Mammary epithelial cell (primary cell): ENCODE measurements at places on chromosomes 2 and 18. TPM values are rescaled to one million over a fixed set of nuclear protein-coding genes. Genes with fewer than 3 reads are reported as not detected.
A peak's percentile ranks its signal among the peaks of the same experiment; 100 is the strongest.

DNA sequence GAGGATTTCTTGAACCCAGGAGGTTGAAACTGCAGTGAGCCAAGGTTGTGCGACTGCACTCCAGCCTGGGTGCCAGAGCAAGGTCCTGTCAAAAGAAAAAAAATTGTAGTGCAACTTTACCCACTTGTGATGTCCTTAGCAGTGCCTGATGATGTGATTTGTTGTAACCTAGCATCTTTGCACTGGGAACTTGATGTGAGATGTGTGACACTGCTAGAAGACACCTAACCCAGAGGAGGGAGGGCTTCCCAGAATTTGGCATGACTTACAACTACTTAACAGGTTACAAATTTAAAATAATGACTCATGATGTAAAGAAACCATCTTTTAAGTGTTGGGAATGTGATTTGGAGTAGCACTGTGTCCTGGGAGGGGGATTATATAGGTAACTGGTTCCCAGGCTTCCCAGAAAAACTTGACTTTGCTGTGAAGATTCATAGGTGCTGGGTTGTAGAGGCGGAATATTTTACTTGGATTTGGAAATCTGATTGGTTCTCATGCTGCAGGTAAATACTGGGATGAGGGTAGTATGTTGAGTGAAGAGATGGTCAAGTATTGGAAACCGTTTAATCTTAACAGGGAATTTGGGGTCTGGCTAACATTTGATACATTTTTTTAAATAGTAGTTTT is 3.7 kb downstream of the EEF1B2 start:
- no peak for DNase-seq

The MAPK4 gene
- 0.17 TPM for total RNA-seq

GRCh38 chr2:217568289-217568971 is 434.4 kb downstream of the TNS1 start:
- DNase-seq = no peak

The ITGB6 gene
- total RNA-seq = 461 TPM

GRCh38 chr18:62637807-62638687 is 77.3 kb upstream of the PHLPP1 start:
- peak; percentile 9 for DNase-seq

DNA sequence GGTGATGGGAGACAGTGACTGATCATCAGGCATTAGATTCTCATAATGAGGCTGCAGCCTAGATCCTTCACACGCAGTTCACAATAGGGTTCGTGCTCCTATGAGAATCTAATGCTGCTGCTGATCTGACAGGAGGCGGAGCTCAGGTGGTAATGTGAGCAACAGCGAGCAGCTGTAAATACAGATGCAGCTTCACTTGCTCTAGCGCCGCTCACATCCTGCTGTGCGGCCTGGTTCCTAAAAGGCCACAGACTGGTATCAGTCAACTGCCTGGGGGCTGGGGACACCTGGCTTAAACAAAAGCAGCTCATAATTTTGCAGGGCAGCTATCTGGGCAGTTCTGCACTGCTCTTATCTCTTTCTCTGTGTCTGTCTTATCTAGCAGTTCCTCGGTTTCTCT is 20.4 kb upstream of the CD226 start:
- no peak for DNase-seq

DNA sequence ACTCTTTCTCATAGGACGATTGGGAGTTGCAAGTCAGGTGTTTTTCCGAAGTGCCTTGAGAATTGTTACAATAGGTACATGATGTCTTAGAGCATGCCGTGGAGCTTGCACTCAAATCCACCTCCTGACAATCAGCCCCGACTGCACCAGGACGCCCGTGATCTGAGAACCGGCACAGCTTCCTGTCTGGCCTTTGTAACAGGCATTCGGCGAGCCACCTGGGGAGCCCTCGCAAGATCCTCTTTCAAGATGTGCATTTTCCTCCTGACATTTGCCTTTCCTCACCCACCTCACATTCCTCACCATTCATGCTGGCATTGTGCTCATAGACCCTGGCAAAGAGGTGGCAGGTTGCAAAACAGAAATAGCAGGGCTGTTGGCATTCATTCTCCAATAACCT is 427.3 kb downstream of the GALR1 start:
- DNase-seq = no peak

The PLCL1 gene
- total RNA-seq = not detected in 2 replicates

DNA sequence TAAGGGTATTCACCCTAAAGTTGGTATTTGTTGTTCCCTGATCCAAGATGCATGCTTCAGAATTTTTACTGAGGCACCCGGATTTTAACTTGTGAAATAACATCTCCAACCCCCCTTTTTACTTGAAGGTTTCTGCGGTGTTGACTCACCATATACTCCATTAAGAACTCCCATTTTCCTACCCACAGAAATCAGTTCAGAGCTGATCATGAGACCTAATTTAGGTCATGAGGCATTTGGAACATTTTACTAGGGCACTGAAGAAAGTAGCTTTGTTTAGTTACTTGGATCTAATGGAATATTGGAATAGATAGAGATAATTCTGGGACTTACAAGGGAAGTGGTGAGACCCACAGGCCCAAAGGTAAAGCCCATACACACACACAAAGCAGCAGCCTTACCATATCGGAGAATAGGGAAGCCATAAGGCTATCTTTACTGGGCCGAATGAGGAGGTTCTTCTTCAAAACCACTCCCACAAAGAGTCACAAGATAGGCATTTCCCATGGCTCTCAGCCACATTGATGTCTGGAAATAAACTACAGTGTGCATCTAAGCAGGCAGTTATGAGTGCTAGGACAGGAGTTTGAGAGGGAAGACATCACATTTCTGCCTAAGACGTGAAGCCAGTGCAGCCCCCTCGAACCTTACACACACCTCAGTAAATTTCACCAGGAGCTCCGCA is 681.0 kb upstream of the LRRTM4 start:
- no peak for DNase-seq

DNA sequence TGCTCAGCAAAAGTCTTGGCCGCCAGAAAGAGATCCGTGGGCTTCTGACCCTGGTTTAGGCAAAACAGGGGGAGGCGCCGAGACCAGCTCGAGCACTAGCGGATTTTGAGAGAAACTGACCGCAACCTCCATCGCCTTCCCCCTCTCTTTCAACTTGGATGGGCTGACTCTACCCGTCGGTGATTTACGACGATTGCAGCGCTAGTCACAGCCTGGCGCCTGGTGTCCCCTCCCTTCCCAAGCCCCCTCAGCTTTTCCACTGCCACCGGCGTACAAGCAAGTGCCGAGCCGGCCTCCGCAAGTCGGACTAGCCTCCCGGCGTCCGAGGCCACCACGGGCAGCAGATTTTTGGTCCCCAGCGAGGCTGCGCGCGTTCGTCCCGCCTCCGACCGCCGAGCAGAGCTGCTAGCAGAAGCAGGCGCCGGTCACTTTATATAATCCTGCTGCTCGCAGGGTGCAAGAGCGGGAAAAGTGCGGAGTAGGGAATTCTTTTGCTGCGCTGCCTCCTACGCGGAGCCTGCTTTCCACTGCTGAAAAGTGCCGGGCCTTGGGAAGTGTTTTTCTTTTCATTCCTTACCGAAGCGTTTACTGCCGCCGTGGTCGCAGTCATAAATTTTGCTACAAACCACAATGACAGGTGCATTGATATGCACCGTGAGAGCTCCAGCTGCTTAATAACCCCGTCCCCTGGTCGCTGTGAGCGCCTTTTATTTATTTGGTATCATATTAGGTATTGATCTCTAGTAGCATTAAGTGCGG is 7.7 kb downstream of the HOXD3 start:
- no peak for DNase-seq

GRCh38 chr2:48306409-48307284 is 223.3 kb upstream of the STON1 start:
- peak; percentile 48 for DNase-seq

GRCh38 chr2:99433340-99433739 is 56.5 kb downstream of the REV1 start:
- DNase-seq = no peak

- DNase-seq = peak; percentile 63
Observed at GRCh38 chr2:178258916-178259315, 64.6 kb downstream of the OSBPL6 start.

GRCh38 chr2:197035002-197035401 is 108.5 kb upstream of the PGAP1 start:
- no peak for DNase-seq

DNA sequence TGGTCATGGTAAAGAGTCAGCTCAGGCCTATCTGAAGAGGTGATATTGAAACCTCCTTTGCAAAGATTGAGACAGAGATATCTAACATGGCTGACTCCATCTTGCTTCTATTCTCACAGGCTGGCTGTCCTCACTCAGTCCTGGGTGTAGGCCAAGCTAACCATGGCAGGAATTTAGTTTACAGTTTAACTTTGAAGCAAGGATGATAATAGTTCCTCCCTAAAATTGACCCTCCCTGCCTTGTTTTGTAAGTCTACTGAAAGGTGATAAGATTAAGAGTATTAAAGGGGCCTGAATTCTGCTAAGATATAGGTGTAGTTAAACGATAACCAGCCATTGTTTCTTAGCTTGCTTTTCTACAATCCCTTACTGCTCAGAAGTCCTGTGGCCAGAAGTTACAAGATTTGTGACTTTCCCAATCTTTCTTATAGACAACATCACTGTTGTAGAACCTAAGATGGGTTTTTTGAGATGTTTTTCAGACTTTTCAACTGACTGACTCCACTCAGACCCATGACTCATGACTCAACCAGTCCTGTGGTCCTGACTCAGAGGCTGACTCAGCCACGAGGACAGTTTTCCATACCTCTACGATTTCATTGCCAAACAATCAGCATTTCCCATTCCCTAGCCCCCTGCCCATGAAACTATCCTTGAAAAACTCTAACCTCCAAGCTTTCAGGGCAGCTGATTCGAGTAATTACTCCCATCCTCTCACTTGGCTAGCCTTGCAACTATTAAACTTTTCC is 195.7 kb upstream of the SESTD1 start:
- DNase-seq = peak; percentile 95

The TRIM43 gene
- total RNA-seq = 0.24 TPM in 1 of 2 replicates, not detected in the other

DNA sequence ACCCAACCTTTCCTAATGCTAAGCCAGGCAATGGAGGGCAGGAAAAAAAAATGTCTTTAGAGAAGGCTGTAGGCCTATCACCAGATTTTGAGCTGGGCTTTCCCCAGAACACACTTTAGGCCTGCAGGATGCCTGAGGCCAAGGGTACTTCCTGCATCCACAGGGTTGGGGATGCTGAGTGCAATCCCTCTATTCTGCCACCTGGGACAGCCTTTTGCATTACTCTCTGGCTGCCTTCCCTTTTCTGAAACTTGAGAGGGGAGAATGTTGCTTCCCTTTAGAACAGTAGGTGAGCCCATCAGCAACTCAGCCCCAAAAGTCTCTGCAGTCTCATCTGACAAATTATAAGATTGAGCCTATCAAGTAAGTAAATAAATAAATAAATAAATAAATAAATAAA is 195.2 kb downstream of the SLC8A1 start:
- DNase-seq = peak; percentile 30

The MC2R gene
- total RNA-seq = not detected

GRCh38 chr2:190369635-190370034 is 26.2 kb downstream of the INPP1 start:
- no peak for DNase-seq

GRCh38 chr18:53319628-53320027 is 904.8 kb downstream of the MBD2 start:
- DNase-seq = no peak

GRCh38 chr2:3125001-3125760 is 252.4 kb downstream of the EIPR1 start:
- DNase-seq = no peak

- no peak for DNase-seq
Observed at GRCh38 chr2:200194746-200195145, 111.7 kb upstream of the SPATS2L start.

- no peak for DNase-seq
Observed at GRCh38 chr2:241035818-241036396, 37.5 kb downstream of the SNED1 start.

The MARCO gene
- not detected in 2 replicates for total RNA-seq

DNA sequence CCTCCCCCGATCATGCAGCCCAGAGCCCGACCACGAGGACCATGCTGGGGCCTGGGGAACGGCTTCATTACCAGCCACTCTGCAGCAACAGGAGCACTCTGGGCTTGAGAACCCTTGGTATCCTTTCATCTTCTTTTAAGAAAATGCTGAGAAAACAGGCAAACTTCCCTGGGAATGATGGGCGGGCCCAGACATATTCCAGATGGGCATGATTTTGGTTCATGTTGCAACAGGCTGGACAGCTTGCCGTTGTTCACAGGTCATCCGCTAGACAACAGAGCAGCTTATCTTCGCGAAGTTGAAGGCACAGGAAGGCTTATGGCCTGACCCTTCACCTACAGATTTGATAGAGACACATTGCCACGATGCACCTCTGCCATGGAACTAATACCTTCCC is 121.0 kb downstream of the KLHL29 start:
- peak; percentile 62 for DNase-seq

GRCh38 chr2:24454294-24454693 is 36.8 kb upstream of the NCOA1 start:
- DNase-seq = no peak

The ASAP2 gene
- total RNA-seq = 40.8 TPM

GRCh38 chr2:16151281-16151570 is 210.9 kb downstream of the MYCN start:
- no peak for DNase-seq

DNA sequence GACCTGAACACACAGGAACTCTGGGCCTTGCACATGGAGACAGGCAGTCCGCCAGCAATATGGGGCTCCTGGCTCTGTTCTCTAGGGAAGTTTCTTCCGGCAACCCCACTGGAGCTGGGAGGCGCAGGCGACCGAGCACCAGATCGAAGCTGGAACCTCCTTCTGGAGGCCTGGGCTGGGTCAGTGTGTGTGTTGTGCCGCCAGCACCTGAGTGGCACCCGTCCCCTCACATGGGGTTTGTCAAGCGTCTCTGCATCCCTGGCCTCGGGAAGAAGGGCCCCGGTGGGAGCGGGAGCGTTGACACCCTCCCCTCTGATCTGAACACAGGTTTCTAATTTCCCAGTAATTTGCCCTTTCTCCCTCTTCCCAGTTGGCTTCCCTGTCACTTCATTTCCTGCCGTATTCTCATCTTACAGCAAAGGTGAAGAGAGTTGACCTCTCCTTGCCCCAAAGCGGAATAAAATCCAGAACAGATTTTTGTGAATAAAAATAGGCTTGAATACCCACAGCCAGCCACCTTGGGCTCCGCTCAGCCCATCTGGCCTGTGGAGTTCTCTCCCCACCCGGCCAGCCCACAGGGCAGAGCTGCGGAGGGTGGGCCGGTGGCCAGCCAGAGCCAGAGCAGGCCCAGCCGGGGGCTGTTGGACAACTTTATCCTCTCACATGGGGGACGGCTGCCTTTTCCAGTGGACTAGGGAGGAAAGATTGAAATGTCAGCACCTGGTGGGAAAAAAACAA is 85.9 kb downstream of the APOB start:
- no peak for DNase-seq

- peak; percentile 58 for DNase-seq
Observed at GRCh38 chr2:14557916-14558315, 74.6 kb upstream of the LRATD1 start.

GRCh38 chr2:106124106-106124756 is 69.9 kb downstream of the UXS1 start:
- DNase-seq = no peak

The IL36A gene
- total RNA-seq = not detected in 2 replicates
